MG63 (cell line): ENCODE measurements at places on chromosomes 1 and 21. TPM values are rescaled to one million over a fixed set of nuclear protein-coding genes. Genes with fewer than 3 reads are reported as not detected.
A peak's percentile ranks its signal among the peaks of the same experiment; 100 is the strongest.

The DPT gene
- total RNA-seq: not detected in 2 replicates

DNA sequence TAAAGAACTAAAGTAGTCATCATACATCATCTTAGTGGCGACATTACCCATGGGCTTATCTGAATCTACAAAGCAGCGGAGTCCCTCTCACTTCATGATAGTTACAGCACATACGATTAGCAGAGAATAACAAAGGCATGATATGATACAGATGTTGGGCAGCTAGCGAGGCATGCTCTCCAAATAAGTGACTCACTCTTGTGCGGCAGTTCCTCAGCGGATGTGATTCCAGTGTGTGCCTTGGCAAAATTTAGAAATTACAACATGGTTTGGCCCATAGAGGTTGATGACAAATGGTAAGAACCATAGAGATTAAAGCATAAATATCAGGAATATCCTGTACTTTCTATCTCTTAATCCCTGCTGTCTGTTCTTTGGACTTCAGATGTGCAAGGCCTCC is 48.1 kb upstream of the PAXBP1 start:
- DNase-seq: peak; percentile 86

GRCh38 chr21:28827422-28827821 is 165.3 kb downstream of the LTN1 start:
- no peak for DNase-seq

The ALX3 gene
- total RNA-seq: 11.3 and 14.9 TPM in 2 replicates

- DNase-seq: no peak
These were observed 98.3 kb upstream of the ARHGEF16 start for GRCh38 chr1:3355894-3356826.

The RRP15 gene
- total RNA-seq: 5.4 and 12.0 TPM in 2 replicates

The WNT9A gene
- total RNA-seq: 10.8 and 11.3 TPM in 2 replicates

DNA sequence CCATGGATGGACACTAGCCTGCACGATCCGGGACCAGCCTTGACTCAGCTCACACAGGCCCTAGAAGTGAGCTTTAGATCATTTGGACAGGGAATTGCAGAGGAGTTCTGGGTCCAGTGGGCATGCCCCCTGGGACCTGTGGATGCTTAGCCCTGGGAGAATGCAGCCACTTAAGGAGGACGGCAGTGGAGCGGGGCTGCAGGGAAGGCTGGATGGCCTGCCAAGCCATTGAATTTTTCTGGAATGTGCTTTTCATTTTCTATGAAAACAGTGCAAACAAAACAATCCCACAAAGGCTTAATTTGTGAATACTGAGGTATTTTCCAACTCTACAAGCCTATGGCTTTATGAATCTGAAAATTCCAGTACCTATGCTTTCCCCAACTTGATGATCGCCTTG is 80.4 kb upstream of the GCLM start:
- DNase-seq: no peak

- peak; percentile 96 for DNase-seq
These were observed 631 bp upstream of the SPATC1L start for GRCh38 chr21:46184625-46185555.

The CLIC6 gene
- not detected in 2 replicates for total RNA-seq

DNA sequence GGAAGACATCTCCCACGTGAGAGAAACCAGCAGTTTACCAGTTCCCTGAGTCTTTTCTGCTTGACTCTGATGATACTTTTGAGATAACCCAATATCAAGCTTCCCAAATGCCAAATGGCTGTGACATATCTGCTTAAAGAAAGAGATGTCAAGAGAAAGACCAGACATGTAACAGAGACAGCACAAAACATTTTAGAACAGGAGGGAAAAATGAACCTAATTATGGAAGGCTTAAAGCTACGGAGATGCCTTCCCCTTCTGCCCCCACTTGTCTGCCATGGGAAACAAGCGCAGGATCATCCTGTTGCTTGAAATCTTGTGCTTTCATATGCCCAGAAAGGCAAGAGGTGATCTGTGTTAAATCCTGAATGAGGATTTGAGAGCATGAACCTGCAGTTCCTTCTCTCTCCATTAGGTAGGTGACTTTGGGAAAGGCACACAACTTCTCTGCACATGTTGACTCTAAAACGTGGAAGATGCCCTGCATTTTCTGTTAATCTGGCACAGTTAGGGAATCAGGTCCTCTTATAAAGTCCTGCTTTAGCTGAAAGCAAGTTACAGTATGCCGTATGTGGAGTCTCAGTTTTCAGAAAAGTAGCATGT is 46.7 kb upstream of the MTR start:
- no peak for DNase-seq

DNA sequence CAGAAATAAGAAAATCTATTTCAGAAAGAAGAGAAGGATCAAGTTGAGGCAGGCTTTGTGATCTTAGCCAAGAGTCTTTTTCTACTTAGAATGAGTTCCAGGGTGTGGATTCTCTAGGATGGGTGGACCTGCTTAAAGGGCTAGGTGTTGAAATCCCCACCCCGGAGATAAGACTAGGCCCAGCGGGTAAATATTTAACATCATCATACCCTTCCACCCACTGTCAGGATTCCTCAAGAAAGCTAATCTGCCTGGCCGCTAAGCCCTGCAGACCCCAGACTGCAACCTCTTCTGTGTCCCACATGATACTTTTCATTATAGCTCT is 5.8 kb downstream of the IGSF9 start:
- DNase-seq: no peak

- DNase-seq: peak; percentile 14
These were observed 1.5 kb downstream of the PARP1 start for GRCh38 chr1:226406401-226406881.

The NHLH1 gene
- not detected in 2 replicates for total RNA-seq

The LIPI gene
- total RNA-seq: not detected in 2 replicates

The MMP23B gene
- total RNA-seq: 1.6 TPM in 1 of 2 replicates, not detected in the other

The SPOCD1 gene
- total RNA-seq: 27.6 and 32.3 TPM in 2 replicates

DNA sequence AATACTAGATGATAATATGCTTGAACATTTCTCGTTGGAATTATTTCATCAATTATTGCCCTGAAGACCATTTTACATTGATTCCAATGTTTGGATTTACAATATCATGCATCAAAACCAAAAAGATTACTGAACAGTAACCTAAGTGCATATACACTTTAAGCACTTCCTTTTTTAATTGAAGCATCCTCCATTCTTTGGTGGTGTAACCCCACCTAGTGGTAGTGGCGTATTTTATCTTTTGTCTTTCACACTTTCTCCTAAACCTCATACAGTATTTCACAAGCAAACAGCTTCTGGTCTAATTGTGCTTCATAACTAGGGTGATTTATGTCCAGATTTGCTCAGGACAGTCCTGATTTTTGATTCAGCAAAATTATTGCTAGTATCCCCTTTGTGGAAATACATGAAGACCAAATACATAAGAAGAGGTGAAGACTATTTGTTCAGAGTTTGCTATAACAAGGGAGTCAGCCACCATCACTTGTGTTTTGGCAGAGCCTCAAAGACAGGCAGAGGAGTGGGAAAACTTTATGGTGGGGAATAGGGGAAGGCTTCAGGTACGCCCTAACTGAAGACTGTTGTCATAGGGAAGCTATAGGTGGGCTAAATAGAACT is 3.4 kb upstream of the NVL start:
- DNase-seq: no peak

- DNase-seq: no peak
These were observed 71.4 kb downstream of the MEGF6 start for GRCh38 chr1:3539707-3540425.

DNA sequence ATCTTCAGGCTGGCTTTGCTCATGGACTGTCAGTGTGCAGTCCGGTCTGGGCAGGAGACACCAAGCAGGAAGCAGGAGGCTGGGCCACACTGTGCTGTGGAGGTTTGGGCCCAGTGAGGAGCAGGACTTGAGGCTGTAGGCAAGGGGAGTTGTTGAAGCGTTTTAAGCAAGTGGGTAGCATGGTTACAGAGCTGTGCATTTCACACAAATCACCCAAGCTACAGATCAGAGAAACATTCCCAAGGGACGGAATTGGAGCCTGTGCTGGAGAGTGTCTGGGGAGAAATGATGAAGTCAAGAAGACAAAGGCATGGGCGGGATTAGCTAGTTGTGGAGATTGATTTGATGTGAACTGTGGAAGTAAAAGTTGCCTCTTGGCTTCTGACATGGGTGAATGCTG is 60.9 kb downstream of the KIF21B start:
- DNase-seq: no peak

GRCh38 chr1:94396356-94397010 is 21.7 kb upstream of the ABCD3 start:
- DNase-seq: no peak
